Amygdala (tissue), 56 donors: ENCODE measurements at places on chromosomes 4 and X.

DNA sequence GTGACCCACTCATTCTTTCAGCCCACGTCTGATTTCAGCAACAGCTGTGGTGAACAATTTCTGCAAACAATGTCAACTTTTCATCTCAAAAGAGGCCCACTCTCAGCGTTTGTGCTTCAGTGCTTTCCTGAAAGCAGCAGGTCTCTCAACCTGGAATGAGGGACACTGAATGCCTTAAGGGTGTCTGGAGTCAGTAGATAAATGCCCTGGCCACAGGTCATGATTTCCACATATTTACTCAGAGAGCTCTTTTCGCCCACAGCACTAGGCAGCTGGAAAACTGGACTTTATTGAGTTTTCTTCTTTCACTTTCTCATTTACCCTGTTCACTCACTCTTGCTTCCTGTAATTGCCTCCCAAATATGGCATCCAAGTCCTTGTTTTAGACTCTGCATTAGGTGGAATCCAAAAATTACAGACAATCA, 52.8 kb downstream of the NPFFR2 start:
- DNase-seq, result no peak

DNA sequence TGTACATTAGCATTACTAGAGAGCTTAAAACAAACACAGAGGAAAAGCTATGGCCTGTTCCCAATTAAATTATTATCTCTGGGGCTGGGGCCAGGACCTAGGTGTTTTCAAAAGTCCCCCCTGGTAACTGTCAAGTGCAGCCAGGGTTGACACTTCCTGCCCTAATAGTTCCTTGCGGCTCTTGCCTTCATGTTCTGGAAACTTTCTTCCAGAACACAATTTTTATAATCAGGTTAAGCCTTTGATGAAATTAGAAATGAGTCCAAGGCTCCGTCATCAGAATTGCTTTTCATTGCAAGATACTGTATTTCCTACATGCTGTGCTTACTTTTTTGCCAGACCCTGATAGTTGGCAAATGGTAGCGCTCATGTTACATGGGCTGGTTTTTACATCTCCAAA, 229.6 kb downstream of the UNC5C start:
- DNase-seq, result no peak

- DNase-seq, result no peak
Observed at GRCh38 chr4:76074468-76074867, at the start of gene ART3. ART3 (plus strand) TSS chr4:76074709; CDS start chr4:76075890, 1,181 bp downstream.

GRCh38 chr4:164761746-164762275, 7.9 kb downstream of the SMIM31 start:
- DNase-seq, result no peak

DNA sequence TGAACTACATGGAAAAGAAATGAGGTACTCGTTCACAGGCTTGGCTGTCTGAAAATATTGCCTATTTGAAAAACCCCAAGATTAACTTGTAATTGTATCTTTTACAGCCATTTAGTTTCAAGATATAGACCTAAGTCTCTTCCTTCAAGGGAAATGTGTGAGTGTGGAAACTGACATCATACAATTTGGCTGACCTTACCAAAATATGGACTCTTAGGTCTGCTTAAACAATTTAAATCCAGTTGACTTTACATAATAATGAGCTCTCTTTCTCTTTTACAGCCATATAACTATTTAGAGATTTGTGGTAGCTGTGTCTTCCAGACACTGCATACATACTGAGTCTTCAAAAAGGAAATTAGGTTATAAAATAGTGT, 186.9 kb downstream of the NR3C2 start:
- no peak for DNase-seq

- no peak for DNase-seq
Observed at GRCh38 chr4:167811958-167812357, 280.4 kb upstream of the ANXA10 start.

DNA sequence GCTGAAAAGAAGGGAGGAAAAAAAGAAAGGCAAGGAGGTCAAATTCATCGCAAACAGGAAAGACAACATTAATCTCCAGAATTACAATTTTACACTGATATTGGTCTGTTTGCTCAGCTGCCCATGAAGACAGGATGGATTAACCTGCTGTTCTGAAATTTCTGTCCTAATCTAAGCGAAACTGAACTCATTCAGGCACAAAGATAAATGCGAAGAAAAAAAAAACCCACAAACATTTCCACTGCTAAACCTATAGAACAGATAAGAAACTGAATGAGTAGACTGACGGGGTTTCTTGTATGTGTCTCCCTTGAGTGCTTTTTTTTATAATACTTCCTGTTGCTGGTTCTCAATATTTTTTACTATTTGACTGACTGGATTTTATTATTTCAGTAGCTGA, 251.8 kb upstream of the FTHL17 start:
- DNase-seq, result no peak
